ENCODE measurements at places on chromosomes 11 and 22.

- DNase-seq, result no peak
These were observed 27.4 kb downstream of the RRAS2 start for GRCh38 chr11:14331476-14332136.

GRCh38 chr11:46978005-46978491 is 41.5 kb downstream of the CSTPP1 start:
- DNase-seq, result no peak

DNA sequence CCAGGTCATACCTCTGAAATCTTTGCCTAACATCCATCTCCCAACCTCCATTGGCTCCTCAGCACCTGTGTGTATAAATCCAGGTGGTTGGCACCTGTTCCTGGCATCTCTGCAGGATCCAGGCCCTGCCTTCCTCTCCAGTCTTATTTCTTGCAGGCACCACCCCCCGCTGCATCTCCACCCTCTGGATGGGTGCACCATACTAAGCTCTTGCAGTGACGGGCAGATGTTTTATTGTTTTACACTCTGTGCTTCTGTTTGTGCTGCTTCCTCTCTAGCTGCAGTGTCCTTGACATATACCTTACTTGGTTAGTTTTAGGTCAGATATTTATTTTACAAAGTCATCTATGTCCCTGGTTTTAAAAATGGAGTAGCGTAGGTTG is 102.6 kb downstream of the TBC1D22A start:
- no peak for DNase-seq

DNA sequence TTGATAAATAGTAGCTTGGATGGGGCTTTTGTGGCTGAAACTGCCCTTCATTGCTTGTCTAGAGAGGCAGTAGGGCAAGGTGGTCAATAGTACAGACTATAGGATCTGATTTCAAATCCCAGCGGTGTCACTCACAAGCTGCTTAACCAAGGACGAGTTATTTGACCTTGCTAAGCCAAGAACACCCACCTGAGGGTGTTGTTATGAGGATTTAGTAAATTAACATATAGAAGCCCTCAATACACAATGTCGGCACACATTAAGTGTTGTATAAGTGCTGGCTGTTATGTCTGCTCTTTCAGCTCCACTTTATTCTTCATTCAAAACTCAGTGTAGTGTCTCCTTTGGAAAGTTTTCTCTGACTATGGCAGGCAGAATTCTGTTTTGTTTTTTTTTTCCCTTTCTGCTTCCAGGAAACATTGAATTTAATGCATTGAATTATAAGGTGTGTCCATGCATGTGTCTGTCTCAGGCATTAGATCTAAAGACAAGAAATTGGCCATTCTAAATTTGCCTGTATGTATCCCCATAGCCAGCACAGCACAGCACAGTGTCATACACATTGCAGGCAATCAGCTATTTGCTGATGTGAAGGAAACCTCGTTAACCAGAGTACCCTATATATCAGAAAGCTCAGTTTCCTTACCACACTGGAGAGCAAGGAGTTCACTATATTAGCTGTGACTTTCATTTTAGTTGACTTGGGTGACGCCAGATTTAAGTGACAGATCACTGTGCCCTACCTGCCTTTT is 212.1 kb downstream of the NELL1 start:
- no peak for DNase-seq

DNA sequence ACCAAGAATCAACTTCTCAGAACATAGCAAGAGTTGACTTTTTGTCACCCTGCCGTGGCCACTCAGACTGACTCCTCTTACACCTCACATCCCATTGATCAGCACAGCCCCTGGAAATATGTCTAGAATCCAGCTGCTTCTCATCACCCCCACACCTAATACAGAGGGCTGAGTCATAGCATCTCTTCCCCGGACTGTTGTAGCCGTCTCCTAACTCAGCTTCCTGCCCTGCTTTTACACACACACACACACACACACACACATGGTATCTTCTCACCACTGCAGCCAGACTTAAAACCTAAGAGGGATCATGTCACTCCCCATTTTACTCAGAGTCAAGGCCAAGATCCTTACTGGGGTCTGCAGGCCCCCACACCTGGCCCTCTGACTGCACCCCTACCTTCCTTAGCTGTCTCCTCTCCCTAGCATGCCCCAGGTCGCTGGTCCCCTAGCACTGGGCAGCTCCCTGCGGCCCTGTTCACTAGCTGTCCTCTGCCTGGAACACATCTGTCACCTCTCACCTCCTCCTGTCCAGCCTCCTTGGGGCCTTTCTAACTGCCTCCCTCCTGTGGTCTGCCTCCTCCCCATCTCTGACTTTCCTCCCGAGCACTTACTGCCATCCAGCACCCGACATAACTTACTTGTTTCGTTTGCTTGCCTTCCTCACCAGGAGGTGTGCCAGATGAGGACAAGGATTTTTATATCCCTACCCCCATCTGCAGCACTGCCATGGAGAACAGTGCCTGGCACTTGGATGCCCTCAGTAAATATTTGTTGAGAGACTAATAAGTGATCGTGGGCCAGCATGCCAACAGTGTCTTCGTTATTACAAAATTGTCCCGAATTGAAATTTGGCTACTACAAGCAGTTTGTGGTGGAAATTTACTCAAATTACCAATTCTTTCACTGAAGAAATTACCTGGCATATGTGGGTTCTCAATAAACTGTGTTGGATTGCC is 61.9 kb downstream of the BMAL1 start:
- no peak for DNase-seq

GRCh38 chr11:122917311-122917710 is 34.8 kb downstream of the JHY start:
- DNase-seq, result no peak

GRCh38 chr11:16895306-16895705 is 118.9 kb downstream of the PLEKHA7 start:
- DNase-seq, result no peak

- peak; percentile 39 for DNase-seq
These were observed 14.4 kb downstream of the OAF start for GRCh38 chr11:120224972-120225909.

DNA sequence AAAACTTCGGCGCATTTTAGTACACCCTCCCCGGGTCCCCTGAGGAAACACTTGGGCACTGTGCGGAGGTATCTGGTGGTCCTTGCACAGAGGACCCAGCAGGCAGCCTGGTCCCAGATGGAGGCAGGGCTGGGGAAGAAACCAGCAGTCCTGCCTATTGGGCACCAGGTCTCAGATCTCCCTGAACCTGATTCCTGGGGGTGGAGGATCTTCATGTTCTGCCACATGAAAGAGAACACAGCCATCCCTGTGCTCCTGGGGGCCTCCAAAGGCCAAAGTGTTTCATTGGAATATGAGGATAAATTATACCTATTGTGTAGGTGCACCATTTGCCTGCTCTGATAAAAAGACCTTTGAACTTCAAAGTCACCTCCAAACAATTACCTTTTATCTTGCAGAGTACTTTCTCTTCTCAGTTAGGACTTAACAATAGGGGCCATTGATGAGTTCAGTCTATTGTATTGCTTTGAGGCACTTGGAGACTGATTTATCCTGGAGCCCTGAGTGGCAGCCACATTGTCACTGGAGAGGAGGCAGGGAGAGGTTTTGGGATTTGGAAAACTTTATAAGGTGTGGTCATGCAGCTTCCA is 1.8 kb downstream of the RCN1 start:
- no peak for DNase-seq

DNA sequence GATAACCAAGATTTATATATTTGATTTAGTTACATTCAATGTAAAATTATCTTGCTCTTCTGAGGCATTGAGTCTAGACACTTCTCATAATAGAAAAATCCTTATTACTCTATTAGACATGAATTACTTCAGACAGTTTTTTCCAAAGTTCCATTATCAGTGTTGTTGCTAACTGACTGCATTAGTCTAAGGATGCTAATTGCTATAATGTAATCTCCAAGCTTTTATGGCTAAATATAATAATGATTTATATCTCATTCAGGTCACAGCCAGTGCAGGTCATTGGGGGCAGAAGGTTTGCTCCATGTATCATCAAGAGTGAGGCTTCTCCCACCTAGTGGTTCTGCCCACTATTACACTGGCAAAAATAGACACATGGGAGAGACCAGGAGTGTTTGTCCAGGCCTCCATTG is 377.2 kb upstream of the DDI1 start:
- no peak for DNase-seq

DNA sequence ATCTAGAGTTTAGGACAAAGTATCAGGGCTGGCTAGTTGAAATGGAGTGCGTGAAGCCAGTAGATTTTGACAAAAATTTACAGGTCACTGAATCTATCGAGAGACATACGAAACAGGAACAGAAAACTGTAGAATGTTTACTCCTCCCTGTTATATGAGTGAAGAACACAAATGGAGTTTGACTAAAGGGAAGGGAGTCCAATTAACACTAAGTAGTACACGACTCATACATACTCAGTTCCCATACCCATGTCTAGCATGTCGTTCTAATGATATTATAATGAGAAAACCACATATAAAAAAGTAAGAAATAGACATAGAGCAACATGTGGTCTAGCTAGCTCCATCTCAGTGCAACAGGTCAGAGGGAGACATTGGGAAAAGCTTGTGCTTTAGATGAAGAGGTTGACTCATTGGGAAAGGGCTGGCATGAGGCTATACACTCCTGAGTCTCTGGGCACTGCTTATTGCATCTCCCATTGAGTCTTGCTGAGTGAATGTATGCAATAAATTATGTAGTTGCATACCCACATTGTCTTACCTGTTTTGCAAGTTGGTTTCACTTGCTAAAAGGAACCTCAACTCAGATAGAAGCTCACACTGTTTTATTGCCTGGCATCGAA is 43.5 kb downstream of the CD44 start:
- peak; percentile 38 for DNase-seq

DNA sequence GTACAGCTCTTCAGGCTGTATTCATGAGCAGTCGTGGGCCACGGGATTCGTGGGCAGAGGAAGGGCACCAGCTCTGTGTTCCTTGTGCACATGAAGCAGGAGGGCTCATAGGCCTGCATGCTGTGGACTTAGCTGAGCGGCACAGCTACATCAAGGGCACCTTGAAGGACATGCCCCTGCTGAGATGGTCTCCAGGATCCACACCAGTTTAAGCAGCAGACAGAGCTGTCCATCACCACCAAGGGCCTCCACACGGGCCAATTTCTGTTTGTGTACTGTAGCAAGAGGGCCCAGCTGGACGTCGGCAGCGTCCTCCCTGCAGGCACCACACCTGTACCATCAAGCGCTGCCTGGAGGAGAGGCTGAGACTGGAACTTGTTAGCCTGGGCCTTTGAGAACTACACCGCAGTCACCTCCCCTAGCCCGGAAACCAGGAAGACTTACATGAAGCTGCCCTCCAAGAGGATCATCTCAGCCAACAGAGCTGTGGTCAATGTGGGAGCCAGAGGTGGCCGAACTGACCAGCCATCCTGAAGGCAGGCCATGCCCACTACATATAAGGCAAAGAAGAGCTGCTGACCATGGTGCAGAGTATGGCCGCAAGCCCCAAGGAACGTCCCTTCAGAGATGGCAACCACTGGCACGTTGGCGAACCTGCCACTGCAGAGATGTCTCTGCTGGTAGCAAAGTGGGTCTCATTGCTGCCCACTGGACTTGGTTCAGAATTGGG is 32.7 kb upstream of the GNB1L start:
- DNase-seq, result no peak

DNA sequence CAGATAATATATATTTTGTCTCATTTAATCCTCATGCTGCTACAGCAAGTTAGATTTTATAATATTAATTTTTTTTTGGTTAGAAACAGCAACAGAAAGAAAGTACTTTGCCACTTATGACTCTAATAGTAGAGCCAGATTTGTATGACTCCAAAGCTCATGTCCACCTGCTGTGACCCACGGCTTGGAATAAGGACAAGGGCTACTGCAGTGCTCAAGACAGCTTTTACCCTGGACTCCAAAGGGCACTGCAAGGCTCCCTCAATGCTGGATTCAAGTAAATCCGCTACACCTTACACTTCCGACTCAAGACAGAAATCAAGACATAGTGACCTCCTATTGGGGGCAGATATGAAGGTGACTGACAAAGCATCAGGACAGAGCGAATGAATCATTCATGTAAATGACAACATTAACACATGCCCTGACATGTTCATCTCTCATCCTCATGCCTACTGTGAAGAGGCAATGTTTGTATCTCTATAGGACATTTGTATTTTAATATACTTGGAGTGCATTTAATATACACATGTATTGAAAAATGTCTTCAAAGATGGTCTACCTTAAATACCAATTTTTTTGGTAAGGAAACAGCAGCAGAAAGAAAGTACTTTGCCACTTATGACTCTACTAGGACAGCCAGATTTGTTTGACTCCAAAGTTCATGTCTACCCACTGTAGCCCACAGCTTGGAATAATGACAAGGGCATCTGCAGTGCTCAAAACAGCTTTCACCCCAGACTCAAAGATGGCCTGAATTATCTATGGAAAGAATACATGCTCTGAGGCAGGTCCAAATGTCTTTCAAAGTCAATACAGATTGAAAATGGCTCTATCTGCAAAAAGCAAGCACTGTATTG is 375.6 kb upstream of the CCDC90B start:
- no peak for DNase-seq

DNA sequence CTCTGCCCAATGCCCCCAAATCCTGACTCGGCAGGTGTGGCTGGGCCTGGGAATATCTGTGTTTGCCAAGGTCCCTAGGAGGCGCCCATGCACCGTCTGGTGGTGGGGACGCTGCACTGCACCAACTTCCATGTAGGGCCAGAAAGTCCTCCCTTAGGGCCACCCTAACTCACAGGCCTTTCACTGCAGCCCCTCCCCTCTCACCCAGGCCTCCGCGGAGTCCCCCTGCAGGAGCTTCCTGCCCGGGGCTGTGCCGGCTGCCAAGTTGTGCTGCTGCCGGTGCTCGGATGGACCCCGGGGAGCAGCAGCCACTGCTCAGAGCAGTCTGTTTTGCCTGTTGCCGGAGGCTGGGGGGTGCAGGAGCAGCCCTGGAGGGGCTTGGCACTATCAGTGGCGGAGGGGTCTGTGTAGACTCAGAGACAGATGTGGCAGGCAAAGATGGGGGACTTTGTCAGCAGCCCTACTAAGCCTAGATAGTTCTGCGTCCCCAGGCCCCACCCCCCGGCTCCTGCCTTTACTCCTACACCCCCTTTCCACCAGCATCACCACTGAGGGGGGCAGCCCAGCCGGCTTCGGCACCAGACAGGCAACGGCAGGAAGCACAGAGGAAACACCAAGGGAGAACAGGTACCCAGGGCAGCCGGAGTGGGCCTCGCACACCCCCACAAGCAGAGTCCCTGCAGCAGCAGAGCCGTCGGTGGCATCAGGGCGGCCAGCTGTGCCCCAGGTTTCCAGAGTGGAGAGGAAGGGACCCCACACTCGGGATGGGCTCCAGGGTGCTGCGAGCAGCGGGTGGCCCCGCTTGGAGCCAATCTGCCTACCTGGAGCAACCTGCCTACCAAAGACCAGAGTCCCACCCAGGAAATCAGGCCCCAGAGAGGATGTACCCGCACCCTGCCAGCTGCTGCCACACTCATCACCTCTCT is 124.3 kb downstream of the TRIM29 start:
- peak; percentile 5 for DNase-seq

DNA sequence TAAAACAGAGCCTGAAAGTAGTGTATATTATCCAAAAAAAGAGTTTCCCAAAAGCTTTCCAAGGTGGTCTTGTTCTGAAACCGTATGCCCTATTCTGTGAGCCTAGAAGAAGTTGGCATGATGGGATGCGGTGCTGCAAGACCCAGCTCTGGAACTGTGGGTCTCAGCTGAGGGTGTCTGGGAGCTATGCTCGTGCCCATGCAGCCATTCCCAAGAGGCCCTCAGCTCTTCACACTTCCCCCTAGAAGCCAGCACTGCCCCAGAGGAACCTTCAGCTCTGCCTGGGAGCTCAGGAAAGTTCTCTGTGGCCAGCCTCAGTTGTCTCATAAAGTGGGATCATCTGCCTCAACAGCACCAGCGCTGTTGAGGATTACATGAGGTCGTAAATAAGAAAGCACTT is 6.4 kb upstream of the SYT12 start:
- no peak for DNase-seq

- no peak for DNase-seq
These were observed 444.8 kb downstream of the SOX6 start for GRCh38 chr11:15911377-15912044.
